Lung microvascular endothelial cell (primary cell): ENCODE measurements at places on chromosomes 7 and 10. TPM values are rescaled to one million over a fixed set of nuclear protein-coding genes. Genes with fewer than 3 reads are reported as not detected.

DNA sequence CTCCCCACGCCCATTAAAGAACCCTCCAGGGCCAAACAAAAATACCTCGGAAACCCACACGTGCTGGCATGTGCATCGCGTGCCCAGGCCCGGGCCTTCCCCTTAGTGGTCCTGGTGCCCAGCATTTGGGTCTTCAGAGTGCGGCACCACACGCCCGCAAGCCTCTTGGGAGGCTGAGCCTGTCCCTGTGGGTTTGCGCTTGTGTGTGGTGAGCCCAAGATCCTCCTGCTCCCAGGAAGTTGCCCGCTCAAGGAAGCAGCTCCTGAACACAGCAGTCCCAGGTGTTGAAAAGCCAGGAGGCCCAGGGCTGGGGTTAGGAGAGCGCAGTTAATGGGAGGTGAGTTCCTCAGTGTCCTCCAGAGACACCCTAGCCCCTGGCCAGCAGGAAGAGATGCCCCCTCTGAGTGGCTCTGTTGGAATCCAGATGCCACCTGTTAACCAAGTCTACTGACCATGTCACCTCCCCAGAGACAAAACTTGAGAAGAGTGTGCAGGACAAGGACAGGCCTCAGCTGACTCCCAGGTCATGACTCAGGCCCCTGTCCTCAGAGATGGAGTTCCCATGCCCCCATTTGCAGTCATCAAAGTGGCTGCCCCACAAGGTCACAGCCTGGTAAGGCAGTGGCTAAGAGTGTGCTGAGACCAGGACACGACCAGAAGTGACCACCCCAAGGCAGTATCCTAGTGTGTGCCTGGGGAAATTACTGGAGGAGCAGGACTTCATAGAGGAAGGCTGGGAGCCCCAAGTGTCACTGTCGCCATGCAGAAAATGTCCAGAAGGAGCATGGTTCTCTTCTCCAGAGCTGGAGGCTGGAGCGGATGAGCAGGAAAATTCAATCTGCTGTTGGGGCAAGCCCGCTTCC lies 5.2 kb downstream of the FZD9 start:
- no peak for DNase-seq

GRCh38 chr7:134662871-134663205 lies 16.2 kb downstream of the BPGM start:
- no peak for DNase-seq

DNA sequence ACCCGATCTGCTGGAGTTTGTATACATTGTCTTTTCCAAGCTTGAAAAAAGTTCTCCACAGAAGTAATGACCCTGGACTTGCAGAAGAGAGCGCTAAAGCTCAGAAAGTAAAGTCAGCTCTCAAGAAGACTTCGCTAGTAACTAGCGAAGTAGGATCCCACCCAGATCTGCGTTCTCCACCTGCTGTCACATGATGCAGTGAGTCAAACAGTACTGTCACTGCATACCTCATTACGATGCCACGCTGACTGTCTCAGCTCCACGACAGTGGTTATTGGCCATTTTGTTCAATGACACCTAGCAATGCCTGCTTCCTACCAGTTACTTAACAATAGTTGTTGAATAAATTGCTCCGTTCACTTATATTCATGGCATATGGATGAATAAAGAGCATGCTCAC lies 29.7 kb upstream of the SEC61G start:
- peak; percentile 87 for DNase-seq

GRCh38 chr10:69731184-69731583 lies 70.5 kb upstream of the COL13A1 start:
- peak; percentile 47 for DNase-seq

- DNase-seq: no peak
Measured at GRCh38 chr10:93075369-93076221, 1.9 kb downstream of the CYP26A1 start.

CADPS2 gene
- 44.2 and 48.0 TPM in 2 replicates for total RNA-seq

TMEM229A gene
- not detected in 2 replicates for total RNA-seq

DNA sequence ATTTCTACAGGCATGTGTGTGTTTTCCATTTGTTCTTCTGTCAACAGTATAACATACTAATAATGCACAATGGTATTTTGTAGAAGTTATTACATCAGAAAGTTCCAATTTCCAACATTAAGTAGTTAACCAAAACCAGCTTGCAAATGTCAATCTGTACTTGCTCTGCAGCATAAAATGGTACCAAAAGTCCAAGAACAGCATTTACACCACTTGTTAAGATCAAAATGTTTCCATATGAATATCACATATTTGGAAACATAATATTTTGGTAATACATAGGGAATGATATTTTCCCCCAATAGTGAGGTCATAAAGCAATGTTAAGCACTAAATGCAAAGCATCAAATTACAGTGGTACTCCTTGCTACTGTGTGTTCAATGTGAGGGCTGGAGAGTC lies 162.1 kb downstream of the ZNF438 start:
- no peak for DNase-seq

ITGA8 gene
- 0.79 and 1.5 TPM in 2 replicates for total RNA-seq

- peak; percentile 49 for DNase-seq
Measured at GRCh38 chr7:80508440-80508839, 3.4 kb downstream of the GNAT3 start.

- no peak for DNase-seq
Measured at GRCh38 chr10:34658934-34659333, 156.2 kb downstream of the PARD3 start.

- DNase-seq: peak; percentile 42
Measured at GRCh38 chr7:137771679-137772078, 75.1 kb downstream of the DGKI start.

ZP3 gene
- 0.65 and 1.8 TPM in 2 replicates for total RNA-seq

- no peak for DNase-seq
Measured at GRCh38 chr7:14226126-14226525, 236.7 kb upstream of the ETV1 start.

SPDYE6 gene
- not detected in 2 replicates for total RNA-seq

GRCh38 chr10:107232013-107232412 lies 67.5 kb upstream of the SORCS1 start:
- no peak for DNase-seq

CCDC172 gene
- not detected in 2 replicates for total RNA-seq

DNA sequence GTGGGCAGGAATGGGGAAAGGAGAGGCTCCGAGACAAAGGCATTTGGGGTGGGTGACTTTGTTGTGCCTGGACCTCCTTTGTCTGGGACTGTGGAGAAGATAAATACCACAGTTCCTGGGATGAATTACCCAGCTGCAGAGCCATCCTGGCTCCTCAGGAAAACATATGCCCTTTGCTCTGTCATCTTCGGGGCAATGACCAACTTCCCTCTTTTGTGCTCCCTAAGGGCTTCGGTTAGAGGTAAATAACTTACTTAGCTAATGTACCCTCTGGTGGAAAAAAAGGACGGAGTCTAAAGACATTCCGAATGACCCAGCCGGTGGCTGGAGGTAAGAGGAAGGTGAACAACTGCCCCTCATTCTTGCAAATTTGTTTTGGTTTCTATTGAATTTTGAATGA lies 345.7 kb downstream of the GATA3 start:
- no peak for DNase-seq

GRCh38 chr7:66052447-66052846 lies 23.2 kb upstream of the ASL start:
- DNase-seq: no peak

GRCh38 chr10:120431251-120431651 lies 25.8 kb upstream of the PLPP4 start:
- no peak for DNase-seq

DNMBP gene
- 20.5 and 31.7 TPM in 2 replicates for total RNA-seq

DNA sequence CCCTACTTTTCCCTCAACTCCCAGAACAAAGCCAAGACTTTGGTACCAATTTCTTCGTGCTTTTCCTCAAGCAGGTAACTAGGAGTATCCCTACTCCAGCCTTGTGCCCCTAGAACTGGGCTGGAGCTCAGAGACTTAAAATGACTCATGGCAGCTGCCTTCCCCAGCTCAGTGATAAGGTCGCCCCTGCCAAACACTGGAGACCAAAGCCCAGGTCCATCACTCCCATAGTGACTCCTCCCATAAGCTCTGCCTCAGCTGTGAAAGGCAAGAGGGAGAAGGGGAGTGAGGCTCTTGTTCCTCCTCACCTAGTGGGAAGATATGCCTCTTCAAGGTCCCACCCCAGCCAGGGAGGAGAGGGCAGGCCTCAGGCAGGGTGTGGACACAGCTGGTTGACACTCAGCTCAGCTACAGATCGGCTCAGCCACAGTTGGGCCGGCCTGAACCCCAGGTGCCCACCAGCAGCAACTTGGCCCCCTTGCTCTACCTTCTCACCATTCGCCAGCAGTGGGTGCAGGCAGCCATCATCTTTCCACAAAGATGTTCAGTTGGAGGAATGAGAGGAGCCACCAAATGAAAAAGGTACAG lies 13.8 kb upstream of the CYREN start:
- no peak for DNase-seq

GRCh38 chr7:72492461-72493065 lies 80.4 kb upstream of the CALN1 start:
- no peak for DNase-seq

OR9A2 gene
- not detected in 2 replicates for total RNA-seq

ARHGEF5 gene
- total RNA-seq: 0.20 and 0.22 TPM in 2 replicates

NAT16 gene
- total RNA-seq: not detected in 2 replicates

FRMD4A gene
- total RNA-seq: 9.7 and 19.0 TPM in 2 replicates
